Activated CD4-positive, alpha-beta T cell treated with anti-CD3 and anti-CD28 coated beads, Interleukin-2, amount 50 U/mL, for 4 hours (primary cell): ENCODE measurements at places on chromosomes 7 and 10.

- no peak for DNase-seq
Measured at GRCh38 chr7:149599636-149600206, 102.1 kb upstream of the ZNF746 start.

GRCh38 chr10:44851413-44851812 lies 59.7 kb upstream of the TMEM72 start:
- no peak for DNase-seq

DNA sequence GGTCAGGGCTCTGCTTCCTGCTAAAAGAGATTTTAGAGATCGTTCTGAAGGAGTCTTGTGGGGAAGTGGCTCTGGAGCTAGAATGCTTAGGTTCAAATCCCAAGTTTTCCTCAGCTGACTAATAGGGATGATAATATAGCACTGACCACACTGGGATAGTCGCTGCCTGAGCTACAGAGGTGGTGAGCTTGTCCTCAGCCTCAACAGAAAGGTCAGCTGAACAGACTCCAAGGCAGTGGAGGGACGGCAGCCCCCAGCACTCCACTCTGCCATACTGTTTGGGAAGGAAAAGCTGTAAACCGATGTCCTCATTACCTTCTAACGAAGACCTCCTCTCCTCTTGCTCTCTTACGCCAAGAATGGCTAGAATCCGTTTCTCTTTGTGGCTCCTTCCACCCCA lies 36.2 kb downstream of the KAT6B start:
- DNase-seq = no peak

GRCh38 chr7:2029936-2030335 lies 202.8 kb downstream of the MAD1L1 start:
- no peak for DNase-seq

DNA sequence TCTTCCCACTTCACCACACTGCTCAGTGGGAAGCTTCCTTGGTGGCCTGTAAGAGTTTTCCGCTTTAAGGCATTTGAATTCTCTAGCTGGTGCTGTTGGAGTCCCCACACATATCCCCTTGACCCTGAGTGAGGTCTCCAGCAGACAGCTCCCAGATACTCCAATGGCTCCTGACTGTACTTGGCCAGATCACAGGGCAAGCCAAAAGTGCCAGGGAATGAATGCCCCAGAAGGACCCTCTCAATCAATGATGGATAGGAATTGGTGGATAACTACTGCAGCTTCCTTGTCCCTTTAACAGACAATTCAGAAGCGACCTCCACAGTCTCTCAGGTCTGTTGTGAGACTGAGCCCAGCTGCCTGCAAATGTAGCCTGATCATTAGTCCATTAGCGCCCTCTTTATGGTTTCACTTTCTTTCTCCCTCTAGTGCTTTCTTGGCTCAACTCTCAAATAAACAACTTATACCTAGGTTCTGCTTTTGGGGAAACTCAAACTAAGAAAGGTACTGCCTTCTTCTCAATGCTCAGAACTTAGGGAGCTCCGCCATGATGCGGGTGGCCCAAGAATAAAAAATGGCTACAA lies 283.0 kb downstream of the TCF7L2 start:
- DNase-seq = no peak

DNA sequence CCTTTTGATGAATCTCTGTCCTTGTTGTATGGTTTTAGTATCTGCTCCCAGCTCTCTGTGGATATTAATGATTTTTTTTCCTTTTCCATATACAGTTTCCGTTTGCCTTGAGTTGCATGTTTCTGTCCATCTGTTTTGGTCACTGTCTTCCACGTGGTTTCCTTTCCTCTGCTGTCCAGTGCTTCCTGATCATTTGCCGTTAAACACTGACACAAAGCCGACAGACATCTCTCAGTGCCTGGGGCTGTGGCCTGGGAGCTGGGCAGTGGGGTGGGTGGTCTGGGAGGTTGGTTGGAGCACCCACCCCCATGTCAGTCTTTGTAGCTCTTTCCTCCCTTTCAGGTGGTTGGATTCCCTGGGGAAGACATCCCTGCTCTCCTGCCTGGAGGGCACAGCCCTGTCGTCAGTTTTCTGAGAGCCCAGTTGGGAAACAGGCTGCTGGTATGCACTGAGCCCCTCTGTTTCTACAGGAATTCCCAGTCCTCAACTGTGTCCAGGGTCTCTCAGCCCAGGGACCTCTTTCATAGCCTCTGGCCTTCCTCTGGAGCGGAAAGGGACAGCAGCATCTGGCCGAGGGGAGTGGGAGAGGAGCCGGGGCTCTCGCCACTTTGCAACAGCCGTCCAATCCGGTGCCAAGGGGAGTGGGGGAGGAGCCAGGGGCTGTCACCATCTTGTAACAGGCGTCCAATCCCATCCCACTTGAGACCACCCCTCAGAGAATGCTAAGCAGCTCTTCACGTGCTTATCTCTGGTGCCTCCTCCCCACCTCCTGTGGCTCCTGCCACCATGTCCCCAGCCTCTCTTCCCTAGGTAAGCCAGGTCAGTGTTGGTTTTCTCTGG lies 26.7 kb upstream of the MKI67 start:
- no peak for DNase-seq

DNA sequence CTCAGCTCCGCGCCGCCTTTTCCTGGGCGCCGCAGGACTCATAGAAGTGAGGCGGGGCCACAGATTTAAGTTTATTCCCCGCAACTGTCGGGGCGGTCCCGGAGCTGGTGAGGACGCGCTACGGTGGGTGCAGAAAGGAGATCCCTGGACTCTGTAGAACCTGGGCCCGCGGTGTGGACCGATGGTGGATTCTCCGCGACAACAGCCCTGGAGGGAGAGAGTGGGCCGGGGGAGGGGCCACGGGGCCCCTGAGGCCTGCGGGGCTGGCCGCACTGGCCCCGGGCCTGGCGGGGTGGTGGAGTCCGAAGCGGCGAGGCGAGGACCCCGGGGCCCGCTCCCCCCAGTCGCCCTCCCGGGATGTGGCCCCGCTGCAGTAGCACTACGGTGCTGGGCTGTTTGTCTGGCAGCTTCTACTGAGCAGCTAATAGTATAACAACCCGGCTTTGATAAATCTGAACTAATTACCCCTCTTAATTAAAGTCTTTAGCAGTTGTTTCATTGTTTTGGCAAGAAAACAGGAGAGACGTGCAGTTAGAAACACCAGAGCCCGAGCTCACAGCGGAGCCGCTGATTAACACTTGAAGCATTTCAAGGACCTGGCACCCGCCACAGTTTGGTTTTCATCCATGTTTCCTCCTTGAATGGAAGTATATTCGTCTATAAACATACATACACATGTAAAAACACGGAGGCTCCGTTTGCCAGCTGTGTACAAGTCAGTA lies 4.2 kb downstream of the FEZF1 start:
- DNase-seq = no peak

GRCh38 chr7:124428781-124429180 lies 336.8 kb downstream of the GPR37 start:
- no peak for DNase-seq

- no peak for DNase-seq
Measured at GRCh38 chr10:126686268-126686667, 15.8 kb upstream of the C10orf90 start.

DNA sequence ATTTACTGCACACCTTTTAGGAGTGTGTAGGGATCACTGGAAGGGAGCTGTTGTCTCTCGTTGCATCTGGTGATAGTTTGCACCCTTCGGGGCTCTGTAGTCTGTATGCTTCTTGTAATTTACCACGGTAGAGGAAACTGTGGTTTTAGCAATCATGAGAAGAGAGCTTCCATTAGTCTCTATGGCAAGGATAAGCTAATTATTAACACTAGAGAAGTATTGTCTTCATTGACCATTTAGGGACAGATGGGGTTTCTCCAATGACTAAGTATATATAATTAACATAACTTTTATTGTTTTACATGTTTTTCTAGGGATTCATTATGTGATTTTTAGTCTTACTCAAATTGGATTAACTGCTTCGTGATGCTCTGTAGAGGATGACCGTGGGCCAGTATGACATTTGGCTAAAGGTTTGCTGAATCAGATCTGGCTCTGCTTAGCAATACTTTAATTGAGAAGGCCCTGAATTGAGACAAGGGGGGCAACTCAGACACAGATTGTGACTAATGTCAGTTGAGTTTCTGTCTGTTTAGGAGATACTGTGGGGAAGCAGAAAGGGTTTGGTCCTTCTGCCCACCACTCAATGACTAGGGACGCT lies 8.7 kb downstream of the SLC18A2 start:
- no peak for DNase-seq

- DNase-seq = no peak
Measured at GRCh38 chr7:121337398-121337797, 8.6 kb downstream of the WNT16 start.

- DNase-seq = peak; percentile 42
Measured at GRCh38 chr7:137903382-137904169, 56.8 kb upstream of the DGKI start.

DNA sequence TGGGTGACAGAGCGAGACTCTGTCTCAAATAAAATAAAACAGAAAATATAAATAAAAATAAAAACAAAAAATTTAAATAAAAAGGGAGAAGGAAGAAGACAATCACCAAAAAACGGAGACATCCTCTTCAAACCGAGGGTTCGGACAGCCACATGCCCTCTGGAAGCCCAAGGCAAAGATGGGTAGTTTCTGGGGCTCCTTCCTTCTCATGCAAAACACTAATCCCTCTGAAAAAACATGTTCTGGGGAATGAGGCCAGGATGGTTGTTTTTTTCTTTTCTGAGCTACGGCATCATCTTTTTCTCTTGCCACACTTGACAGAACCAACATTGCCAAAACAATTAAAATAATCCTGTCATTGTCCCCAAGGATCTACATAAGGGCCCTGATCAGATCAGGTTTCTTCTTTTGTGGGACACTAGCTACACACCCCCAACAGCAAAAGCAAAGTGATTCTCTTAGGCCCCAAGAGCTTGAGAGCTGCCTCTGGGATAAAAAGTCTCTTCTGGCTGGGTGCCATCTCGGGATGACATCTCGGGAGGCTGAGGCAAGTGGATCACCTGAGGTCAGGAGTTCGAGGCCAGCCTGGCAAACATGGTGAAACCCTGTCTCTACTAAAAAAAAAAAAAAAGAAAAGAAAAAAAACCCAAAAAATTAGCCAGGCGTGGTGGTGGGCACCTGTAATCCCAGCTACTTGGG lies 14.2 kb upstream of the POR start:
- DNase-seq = no peak

DNA sequence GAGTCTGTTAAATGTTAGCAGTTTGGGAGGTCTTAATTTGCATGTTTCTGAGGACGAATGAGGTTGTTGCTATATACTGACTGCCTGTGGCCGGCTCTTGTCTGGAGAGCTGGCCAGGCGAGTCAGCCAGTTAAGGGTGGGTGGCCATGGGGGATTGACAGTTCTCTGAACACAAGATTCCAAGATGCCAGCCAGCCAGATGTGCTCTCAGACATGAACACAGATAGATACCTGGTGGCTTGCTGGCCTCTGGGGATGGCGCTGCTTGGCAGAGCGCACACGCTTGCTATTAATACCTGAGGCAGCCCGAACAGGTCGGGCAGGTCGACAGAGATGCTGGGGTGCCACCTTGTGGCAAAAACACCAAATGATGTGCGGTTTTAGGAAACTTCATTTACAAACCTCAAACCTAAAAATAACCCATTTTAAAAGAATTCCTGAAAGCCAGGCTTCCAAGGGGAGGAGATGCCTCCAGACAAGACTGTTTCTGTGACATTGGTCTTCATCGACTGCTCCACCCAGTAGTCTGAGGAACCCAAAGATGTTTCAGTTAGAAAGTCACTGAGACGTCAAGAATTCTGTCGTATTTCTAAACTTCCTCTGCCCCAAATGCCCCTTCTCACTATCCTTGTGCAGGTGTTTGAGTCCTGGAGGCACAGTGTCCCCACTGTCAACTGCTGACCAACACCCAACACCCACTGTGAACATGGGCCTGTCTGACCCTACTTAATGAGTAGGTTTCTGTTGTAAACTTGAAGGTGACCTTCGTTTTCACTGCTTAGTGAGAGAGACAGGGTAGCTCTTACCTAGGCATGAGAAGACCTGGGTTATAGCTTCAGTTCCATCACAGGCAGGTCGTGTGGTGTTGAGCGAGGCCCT lies 123.4 kb downstream of the NT5C2 start:
- DNase-seq = peak; percentile 73
